ENCODE measurements at places on chromosomes 1 and 21.

- no peak for DNase-seq
Observed at GRCh38 chr1:238451781-238452310, 561.1 kb upstream of the ZP4 start.

DNA sequence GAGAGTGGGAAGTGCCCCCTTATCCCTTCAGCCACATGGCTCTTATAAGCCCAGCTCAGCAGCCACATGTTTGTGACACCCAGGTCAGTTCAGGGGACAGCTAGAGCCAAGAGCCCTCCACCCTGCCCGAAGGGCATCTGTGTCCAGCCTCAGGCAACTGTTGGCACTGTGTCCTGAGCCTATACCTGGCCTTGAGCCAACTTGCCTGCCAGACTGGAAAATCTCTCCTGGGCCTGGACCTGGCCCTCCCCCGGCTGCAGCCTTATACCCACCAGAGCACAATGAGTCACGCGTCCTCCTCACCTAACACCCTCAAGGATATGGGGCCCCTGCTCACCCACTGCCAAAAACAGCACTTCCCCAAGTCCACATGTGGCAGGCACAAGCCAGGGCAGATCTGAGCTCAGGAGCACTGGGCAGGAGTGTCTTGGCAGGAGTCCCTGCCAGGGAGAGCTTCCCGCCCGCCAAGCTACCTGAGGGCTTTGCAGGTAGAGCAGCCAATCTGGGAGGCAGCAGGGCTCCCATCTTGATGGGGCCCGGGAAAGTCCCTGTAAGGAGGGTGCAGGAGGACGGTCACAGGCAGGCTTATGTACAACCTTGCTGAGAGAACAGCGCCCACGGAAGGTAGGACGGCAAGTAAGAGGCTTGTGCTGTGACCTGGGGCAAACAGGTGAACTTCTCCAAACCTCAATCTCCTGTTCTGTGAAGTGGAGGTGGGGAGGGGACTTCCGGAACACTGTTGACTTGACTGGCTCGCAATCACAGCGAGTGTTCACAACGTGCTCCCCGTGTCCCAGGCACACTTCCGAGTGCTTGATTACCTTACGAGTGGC, 19.8 kb upstream of the HSPG2 start:
- DNase-seq = peak; percentile 14

DNA sequence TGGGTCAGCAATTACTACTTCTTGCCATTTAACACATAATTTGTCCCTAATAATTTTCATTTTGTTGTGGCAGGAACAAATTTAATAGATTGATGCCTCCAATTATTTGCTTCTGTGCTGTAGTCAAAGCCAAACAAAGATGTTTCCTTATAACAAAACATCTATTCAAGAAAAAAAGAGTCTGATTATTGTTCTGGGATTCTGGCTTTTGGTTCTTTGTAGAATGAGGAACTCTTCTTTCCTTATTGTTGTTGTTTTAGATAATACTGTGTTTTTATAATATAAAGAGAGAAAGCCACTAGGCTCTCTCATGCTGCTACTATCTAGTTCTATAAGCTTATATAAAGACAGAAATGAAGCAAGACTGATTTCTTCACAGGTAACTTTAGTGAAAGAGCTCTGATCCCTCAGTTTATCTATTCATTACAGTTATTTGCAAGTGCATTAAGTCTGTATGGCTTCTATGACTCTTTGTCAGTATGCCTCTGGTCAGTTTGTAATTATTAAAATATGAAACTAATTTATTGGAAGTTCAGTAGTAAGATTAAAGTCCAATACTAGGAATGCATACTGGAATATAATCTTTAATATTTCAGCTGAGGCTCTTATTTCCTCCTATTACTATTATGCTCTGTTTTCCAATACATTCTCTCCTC, 37.4 kb downstream of the PRKACB start:
- DNase-seq = no peak

- DNase-seq = no peak
Observed at GRCh38 chr1:92820551-92820950, 11.3 kb upstream of the RPL5 start.

DNA sequence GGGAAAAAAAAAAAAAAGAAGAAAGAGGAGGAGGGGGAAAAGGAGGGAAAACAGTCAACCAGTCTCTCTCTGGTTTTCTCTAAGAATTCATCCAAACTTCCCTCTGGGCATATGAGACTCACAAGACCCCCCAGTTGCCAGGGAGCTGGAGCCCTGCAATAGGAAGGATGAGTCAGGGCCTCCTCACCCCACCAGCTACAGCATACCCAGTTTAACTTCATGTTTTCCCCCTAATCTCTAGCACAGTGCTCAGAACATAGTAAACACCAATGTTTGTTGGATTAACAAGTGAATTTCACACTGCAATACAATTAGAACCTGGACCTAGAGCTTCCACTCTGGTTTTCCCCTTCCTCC, 7.8 kb downstream of the F11R start:
- no peak for DNase-seq

DNA sequence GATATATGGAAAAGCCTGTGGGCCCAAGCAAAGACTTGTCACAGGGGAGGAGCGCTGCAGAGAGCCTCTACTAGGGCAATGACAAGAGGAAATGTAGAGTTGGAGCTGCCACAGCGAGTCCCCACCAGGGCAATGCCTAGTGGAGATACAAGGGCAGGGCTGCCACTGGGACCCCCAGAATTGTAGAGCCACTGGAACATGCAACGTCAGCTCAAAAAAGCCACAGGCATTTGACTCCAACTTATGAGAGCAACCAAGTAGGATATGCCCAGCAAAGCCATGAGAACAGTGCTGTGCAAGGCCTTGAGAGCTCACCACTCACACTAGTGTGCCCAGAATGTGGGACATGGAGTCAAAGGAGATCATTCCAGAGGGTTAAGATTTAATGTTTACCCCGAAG, 63.7 kb upstream of the CAMK1G start:
- DNase-seq = no peak

DNA sequence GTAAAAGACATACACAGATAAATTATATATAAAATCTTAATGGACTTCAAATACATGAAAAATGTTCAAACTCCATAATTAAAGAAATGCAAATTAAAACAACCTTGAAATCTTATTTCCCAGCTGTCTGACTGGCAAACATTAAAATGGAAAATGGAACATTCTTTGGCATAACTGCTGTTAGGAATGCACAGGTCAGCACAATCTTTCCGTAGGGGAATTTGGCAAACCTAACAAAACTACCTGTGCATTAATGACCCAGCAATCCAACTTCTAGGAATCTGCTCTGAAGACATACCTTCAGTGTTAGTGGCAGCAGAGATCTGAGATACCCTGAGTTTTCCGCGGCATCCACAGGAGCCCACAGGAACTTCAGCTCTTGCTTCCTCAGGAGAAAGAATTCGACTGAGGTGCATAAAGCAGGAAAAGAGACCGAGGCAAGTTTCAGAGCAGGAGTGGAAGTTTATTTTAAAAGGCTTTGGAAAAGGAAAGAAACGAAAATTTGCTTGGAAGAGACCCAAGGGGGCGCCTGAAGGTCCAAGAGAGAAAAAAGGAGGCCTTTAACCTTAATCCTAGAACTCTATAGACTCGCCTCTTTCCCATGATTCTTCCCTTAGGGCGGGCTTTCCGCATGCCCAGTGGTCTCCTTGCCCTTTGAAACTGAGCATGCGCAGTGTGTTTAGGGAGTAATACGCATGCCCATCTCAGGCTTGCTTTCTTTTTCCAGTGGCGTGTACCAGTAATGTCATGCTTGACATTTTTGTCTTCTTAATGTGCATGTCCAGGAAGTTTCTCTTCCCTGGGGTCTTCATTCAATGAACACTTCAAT, 24.8 kb downstream of the LYPD8 start:
- no peak for DNase-seq

DNA sequence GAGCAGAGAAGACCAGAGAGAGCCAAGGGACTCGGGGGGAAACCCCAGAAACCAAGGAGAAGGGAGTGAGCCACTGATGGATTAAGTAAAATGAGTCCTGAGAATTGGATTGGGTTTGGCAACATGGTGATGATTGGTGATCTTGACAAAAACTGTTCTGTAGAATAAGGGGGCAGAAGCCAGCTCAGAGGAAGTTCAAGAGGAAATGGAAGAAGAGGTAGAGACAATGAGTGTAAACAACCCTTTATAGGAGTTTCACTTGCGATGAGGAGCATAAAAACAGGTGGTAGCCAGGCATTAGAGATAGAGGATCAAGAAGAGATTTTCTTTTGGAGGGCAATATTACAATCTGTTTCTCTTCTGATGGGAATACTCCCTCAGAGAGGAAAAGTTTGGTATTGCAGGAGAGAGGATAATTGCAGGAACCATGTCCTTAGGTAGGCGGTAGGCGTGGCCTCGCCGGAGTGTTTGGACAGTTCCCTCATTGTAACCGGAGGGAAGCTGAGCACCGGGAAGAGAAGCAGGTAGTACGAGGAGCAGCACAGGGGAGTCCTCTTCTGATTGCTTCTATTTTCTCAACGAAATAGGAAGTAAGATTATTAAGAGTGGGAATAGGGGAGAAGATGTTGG, 68.4 kb upstream of the TENT5C start:
- DNase-seq = no peak

GRCh38 chr1:190328361-190328760, 149.3 kb downstream of the BRINP3 start:
- no peak for DNase-seq

DNA sequence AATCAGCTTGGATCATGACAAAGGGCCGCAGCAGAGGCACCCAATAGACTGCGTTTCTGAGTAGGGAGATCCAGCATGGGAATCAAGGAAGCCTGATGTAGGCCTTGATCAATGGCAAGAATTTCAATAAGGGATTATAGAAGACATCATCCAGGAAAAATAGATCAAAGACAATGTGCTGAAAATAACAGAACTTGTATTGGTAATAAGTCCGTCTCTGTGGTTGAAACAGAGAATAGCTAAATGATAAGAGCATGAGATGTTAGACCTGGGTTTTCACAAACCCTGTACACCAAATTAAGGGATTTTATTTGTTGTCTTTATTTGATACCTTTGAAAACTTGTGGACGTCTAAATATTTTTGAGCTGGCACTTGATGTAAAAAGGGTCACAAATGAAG, 228.0 kb upstream of the SGIP1 start:
- DNase-seq = no peak

- DNase-seq = no peak
Observed at GRCh38 chr1:176897350-176898236, 266.9 kb downstream of the ASTN1 start.

DNA sequence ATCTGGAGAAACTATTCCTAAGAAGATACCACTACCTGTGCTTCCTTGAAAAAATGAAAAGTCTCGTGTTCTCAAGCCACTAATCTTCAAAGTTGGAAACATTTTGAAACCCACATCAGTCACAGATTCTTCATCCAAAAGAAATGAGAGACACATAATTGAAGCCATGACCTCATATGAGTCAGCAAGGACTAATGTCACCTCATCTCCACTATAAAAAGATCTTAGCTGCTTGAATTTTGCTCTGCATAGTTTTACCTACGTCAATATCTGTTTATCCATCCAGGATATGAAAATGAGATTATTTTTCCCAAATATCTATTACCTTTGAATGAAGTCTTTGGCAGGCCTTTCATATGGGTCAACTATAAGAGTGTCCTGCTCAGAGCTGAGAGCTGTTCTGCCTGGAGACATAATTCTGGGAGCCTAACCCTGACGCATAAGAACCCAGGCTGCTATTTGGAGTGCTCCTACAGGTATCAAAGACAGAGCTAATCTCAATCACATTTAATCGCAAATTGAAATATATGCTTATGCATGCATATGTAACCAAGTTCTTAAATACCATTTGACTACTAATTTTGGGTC, 312.5 kb upstream of the PKN2 start:
- no peak for DNase-seq

DNA sequence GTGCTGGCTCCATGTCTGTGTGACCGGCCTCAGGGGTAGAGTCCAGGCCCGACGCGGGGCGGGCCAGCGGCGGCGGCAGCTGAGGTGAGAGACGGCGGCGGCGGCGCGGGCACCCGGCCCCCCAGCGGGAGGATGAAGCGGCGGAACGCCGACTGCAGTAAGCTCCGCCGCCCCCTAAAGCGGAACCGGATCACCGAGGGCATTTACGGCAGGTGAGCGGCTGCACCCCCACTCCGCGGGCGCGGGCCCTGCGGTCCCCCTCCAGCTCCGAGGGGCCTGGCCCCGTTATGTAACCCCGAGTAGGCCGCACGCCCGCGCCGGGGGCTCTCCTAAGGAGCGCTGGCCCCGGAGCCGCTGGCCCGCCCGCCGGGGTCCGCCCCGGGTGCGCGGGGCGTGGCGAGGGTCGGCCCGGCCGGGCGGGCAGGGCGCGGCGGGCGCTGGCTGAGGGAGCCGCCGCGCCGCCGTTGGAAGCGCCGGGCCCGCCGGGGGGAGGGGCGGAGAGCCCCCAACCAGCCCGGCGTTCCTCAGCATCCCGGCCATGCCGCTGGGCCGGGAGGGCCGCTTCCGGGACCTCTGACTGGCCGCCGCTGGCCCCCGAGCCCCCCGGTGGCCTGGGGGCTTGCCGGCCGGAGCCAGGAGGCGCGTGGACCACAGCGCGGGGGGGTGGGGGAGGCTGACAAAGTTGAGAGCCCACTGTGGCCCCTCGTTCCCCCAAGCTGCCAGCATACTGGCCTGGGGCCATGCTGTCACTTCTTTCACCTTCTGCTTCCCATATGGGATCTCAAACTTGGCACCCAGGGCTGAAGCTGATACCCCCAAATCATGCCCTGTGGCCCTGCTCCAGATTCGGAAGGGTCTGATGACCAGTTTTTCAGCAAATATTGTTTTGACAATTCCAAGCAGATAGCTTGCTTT, 527 bp downstream of the MACO1 start:
- no peak for DNase-seq

- no peak for DNase-seq
Observed at GRCh38 chr1:186878356-186878755, 49.6 kb downstream of the PLA2G4A start.

DNA sequence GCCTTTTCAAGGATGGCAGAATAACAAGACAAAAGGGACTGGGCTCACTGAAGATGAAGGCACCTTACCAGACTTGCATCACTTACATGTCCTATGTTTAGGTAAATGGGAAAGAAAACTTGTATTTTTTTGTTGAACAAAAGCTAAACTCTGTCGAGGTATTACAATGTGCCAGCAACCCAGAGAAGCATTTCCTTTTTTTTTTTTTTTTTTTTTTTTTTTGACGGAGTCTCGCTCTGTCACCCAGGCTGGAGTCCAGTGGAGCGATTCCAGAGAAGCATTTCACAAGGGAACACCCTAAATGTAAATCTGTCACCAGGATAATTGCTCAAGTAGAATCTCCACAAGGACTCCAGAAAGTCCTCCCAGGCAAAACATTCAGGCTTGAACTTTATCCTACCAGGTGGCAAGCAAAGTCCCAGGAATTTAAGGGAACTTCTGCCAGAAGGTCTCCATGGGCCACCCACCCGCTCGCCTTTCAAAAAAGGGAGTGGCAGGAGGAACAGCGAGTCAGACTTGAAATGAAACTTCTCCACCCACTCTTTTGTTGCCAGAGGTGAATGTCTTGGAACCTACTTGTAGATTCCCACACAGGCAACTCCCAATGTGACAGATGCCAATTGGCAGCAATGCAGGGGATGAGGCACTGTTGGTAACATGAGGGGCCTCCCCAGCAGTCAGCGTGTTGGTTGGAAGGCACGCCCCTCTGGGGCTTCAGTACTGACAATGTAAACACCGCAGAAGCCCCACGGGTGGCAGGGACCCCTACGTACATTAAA, 125.0 kb downstream of the TIAM1 start:
- DNase-seq = no peak
